ENCODE measurements at places on chromosomes 6 and 20.

DNA sequence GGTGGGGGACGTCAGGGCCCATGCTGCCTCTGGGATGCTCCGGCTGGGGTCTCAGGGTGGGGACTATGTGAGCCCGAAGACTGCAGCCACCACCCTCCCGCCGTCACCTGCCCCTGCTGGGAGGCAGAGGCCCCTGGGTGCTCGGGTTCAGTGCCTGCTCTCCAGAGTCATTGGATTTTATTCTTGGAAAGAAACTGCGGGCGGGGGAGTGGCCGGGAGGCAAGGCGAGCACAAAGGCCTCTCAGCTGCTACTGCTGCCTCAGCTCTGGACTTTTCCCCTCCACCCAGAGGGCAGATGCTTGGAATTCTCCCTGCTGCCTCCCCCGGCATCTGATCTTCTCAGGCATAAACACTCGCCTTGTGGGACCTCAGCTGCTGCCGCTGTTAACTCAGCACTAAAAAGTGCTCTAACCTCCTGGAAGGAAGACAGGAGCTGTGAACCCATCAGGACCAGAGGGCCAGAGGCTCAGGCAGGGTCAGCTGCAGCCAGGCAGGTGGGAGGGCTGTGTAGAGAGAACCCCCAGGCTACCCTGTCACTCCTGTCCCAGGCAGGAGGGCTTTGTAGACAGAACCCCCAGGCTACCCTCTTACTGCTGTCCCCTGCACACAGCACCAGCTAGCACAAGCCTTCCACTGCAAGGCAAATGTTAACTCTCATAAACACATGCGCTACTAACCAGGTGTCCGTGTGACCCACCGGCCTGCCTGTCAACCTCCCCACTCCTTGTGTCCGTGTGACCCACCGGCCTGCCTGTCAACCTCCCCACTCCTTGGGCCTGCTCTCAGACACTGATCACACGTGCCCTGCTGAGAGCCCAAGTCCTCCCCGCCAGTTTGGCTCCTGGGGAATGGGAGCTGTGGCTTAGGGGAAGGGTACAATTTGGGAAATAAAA lies 9.4 kb upstream of the FRMD1 start:
- DNase-seq: peak; percentile 66

DNA sequence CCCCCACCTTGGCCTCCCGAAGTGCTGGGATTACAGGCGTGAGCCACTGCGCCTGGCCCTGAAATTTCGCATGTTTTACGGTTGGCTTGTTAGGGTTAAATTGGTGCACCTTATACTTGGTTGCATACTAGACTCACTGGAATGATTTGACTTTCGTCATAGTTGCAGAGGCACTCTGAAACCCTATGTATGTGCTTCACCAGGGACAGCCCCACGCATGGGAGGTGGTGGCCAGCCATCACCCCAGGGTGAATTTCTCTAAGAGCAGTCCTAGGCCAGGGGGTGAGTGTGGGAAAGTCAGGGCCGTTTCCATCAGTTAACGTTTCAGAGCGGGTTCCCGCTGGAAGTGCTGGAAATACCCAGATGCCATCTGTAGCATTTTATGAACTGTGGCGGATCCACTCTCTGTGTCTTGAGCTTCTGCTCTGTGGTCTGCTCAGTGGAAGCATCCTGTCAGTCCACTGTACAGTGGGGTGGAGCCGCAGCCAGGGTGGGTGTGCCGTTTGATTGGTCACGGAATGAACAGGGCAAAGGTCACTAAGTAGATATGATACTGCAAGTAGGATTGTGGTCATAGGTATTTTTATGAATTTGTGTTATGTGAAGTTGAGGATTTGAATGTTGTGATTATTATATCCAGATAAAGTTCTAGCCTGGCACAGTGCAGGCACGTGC lies 13.2 kb downstream of the DNAJC5 start:
- DNase-seq: no peak

GRCh38 chr6:30202366-30202765 lies 10.8 kb downstream of the TRIM26 start:
- no peak for DNase-seq

- DNase-seq: no peak
These were observed 104.2 kb upstream of the MLN start for GRCh38 chr6:33908025-33908424.

DNA sequence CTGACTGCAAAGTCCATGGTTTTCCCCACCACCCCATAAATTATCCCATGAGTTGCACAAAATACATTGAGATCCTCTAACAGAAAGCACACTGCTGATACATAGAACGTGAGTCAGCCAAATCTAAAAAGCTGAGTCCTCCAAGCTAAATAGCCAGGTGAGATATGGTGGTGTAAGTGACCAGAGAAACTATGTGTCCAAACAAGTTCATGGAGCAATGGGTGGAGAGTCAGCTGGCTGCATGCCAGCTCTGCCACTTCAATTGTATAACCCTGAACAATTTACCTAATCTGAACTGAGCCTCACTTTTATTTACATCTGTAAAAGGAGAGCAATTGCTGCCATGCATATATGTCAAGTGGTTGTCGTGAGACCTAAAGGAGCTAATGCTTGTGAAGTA lies 9.7 kb downstream of the SNAP25 start:
- DNase-seq: peak; percentile 99

DNA sequence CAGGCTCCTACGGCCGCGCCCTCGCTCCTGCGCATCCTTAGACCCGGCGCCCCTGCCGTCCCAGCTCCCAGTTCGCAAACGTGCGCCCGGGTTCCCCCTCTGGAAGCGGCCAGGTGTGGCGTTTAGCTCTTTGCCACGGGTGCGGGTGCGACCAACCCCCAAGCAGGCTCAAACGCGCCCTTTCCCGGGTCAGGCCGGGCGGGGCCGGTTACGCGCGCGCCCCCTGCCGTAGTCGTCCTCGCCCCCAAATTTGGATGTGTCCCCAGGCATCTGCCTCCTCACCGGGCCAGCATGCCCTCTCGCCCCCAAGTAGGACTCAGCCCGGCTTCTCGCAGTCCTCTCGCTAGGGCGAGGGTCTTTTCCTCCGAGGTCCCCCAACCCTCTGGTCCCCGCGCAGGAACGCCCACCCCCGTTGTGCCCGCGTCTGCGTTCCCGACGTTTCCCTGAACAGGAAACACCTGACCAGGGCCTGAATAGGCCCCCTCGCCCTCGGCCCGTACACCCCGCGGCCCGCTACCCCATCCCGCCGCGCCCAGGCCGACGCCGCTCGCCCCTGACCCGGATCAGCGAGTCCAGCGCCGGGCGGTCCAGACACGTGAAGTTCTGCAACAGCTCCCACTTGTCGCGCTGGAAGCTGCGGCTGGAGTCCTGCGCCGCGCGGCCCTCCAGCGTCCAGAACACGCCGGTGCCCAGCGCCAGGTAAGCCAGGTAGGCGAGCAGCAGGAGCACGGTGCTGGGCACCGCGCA lies 520 bp downstream of the KCNK17 start:
- DNase-seq: no peak

GRCh38 chr6:12576389-12576788 lies 140.2 kb upstream of the PHACTR1 start:
- DNase-seq: no peak
